Fibroblast of lung (primary cell): ENCODE measurements at places on chromosomes 7 and 10.
A peak's percentile ranks its signal among the peaks of the same experiment; 100 is the strongest.

DNA sequence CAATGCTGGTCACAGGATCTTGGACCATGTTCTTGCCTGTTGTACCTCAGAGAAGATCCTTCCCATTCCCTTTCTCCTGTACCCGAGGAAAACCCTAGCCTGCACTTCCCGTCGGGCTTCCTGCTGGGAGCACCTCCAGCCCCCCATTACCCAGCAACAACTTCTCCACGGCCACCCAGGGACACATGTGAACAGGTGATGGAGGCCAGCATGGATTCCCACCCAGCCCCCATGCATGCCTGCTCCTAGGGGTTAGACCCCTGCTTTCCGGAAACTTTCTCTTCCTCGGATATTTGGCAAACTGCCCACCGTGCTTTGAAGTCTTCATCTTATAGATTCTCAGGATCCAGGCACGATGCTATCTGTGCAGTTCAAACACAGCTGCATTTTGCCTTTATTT lies 67.3 kb downstream of the CALML3 start:
- DNase-seq = no peak

GRCh38 chr7:32221056-32221455 lies 150.8 kb upstream of the PDE1C start:
- DNase-seq = no peak

- DNase-seq = peak; percentile 52
Measured at GRCh38 chr7:47690902-47691558, 109.1 kb upstream of the TNS3 start.

DNA sequence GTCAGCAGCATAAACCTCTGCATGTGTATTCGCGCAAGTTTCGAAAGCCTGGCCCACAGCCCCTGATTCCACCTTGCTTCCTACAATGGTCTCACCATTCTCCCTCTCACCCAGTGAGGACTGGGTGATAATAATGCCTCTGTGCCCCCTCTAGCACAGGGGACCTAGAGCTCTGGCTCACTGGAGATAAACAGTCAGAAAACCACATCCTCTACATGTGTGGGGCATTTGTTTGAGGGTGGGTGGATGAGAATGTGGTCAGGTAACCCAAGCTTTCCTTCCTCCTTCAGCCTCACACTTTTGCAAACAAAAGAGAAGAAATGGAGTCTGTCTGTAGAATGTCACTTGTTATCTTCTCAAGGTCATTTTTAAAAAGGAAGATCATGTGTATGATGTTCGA lies 373.5 kb downstream of the KCNMA1 start:
- no peak for DNase-seq

- DNase-seq = no peak
Measured at GRCh38 chr10:34699904-34700517, 115.1 kb downstream of the PARD3 start.

DNA sequence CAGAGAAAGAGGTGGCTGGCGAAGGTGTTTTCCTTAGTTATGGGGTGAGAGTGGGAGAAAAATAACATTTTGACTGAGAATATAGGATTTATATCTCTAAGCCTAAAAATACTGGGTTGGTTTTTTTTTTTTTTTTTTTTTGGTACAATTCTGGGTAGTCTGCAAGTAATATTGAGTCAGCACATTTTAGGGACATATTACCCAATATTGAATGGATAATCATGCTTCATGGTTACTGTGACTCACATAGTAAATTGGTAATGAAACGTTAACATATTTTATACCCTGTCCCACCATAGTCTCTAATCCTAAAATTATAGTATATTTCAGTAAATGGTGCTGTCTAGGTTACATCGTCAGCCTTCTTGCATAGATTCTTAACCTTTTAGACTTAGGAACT lies 91.4 kb downstream of the TPST1 start:
- peak; percentile 36 for DNase-seq

DNA sequence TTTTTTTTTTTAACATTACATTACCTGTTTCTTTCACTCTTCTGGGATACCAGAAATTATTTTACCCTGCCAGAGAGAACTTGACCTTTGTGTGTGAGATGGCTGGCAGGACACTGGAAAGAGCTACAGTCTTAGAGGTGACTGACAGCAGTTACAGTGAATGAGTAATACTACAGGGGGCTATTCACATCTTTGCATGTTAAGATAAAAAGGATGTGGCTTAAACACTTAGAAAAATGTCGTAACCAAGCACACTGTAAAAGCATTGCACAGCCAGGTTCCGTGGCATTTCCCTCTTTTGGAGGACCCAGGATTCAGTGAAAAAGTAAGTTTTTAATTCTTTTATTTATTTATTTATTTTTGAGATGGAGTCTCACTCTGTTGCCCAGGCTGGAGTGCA lies 18.8 kb upstream of the TBC1D12 start:
- DNase-seq = no peak

DNA sequence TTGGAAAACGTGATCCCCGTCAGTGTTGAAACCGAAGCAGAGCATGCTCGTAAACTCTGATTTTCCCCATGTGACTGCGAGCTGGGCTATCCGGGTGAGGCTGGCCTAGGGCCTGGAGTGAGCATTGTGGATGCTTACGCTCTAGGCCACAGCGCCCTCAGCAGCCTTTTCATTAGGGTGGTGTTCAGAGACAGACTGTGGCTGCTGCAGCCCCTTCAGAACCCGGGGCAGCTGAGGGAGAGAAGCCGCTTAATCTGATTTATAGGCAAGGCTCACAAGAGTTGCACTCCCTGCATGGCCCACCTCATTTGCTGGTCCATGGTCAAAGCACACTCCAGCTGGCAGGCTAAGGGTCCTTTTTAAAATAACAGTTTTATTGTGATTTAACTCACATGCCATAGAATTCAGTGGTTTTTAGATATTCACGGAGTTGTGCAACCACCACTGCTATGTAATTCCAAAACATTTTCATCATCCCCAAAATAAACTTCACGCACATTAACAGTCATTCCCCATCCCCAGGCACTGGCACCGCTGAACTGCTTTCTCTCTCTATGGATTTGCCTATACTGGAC lies 72.5 kb downstream of the SYPL1 start:
- DNase-seq = peak; percentile 96

DNA sequence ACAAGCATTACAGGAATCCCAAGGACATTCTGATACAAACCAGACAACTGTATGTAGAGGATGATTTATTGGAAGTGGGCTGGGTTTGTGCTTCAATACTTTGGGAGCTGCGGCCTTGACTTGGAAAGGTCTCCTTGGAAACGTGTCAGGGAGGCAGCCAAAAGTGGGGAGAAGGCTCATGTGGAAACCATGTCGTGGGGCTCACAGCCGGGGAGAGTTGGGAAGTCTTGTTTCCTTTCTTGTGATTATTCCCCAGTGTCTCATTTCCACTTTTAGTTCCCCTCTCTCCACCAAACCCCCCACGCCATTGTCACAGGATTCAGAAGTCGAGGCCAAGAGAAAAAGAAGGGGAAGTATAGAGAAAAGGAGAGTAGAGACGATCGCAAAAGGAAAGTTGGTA lies 53.9 kb upstream of the SFMBT2 start:
- no peak for DNase-seq

DNA sequence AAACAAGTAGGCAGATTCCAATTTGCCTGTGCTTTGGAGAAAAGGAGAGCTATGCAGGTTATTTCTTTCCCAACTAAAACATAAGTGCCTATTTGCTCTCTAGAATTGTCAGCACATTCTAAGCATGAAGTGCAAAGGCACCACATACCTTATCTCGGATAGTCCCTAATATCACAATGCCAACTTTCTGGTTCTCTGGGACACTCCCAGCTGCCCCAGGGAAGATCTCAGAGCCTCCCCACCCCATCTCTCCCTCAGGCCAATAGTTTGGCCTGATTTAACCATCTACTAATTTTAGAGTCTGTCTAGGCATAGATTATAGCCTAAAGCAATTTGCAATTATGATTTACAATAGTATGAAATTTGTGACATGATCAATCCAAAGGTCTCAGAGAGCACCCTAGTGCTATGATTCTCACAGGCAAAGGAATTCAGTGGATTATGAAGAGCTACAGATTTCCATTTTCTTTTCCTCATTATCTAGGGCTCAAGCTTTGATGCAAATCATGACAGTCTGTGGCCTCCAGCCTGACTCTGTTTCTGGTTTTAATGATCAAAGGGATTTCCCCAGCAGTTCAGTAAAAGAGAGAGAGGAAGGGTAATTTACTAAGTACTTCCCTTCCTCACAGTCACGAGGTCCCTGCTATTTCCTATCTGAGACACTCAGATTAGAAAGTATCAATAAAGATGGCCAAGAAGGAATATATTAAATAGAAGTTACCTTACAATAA lies 29.0 kb upstream of the IL6 start:
- no peak for DNase-seq

DNA sequence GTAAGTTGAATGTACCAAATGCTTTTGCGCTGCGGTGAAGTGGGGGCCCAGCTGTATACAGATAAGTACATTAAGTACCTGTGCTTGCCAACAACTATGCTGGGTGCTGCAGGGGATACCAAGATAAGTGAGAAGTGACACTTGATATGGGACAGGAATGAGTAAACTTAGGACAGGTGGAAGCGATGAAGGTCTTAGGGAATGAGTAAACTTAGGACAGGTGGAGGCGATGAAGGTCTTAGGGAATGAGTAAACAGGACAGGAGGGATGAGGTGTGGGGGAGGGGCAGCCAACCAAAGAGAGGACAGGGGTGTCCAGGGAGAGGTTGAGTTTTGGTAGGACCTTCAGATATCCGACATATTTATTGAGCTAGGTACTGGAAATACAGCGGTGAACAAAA lies 1.4 kb downstream of the MDH2 start:
- no peak for DNase-seq

DNA sequence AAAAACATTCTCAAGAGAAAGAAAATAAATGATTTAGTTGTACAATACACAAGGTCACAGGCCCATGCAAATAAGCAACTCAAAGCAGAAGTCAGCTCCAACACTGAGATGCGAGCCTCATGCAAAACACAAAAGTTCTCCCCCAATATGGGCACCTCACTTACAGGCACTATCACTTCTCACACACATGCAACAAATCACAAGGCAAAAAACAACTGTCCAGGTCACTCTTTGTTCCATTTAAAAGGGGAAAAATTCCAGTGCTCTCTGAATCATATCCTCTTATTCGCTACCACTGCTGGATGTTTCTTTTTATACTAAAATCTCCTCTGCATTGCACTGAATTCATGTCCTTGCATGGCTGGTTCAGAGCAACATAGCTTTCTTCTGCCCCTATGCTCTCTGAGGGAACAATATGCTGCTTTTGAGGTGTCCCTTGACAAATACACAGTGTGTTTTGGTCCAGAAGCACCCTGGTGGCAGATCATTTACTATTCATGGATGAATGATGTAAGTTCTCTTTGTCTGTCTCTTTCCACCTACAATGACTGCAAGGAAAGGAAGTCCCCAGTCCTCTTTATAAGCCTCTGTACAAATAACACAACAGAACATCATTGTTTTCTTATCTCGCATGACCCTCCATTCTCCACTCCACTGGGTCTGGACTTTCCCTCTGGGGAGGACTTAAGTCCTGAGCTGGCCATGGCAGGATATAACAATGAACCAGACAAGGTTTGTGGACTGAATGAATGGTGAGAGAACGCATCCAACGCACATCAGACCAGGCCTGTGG lies 85.4 kb upstream of the GSDME start:
- no peak for DNase-seq

GRCh38 chr10:58892031-58892531 lies 284.4 kb upstream of the PHYHIPL start:
- DNase-seq = peak; percentile 44

- DNase-seq = no peak
Measured at GRCh38 chr10:10417671-10418070, 600.0 kb upstream of the CELF2 start.

GRCh38 chr10:108638225-108638624 lies 1285.1 kb downstream of the XPNPEP1 start:
- no peak for DNase-seq

DNA sequence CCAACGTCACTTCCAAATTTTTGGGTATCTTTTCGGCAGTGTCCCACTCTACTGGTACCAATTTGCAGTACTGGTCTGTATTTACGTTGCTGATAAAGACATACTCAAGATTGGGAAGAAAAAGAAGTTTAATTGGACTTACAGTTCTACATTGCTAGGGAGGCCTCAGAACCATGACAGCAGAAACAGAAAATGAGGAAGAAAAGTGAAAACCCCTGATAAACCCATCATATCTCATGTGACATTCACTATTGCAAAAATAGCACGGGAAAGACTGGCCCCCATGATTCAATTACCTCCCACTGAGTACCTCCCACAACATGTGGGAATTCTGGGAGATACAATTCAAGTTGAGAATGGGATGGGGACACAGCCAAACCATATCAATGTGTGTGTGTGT lies 364.0 kb upstream of the KCND2 start:
- no peak for DNase-seq

- DNase-seq = peak; percentile 94
Measured at GRCh38 chr7:132065193-132065988, 509.0 kb upstream of the PODXL start.

DNA sequence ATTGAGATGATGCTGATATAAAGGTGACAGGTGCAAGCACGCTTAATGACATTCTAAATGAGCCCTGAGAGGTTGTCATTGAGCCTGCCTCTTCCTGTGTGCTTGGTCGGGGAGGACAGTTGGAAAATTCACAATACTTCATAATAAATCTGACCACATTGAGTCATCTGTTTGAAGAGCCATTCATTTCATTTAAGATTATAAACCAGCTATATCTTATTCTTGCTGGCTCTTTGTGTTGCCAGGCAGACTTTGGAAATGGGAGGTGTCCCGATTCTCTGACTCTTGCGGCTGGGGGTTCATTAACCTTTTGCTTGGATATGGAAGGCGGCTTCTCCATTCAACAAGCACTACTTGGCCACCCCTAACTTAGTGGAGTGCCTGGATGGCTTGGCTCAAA lies 198.2 kb downstream of the FANK1 start:
- no peak for DNase-seq

DNA sequence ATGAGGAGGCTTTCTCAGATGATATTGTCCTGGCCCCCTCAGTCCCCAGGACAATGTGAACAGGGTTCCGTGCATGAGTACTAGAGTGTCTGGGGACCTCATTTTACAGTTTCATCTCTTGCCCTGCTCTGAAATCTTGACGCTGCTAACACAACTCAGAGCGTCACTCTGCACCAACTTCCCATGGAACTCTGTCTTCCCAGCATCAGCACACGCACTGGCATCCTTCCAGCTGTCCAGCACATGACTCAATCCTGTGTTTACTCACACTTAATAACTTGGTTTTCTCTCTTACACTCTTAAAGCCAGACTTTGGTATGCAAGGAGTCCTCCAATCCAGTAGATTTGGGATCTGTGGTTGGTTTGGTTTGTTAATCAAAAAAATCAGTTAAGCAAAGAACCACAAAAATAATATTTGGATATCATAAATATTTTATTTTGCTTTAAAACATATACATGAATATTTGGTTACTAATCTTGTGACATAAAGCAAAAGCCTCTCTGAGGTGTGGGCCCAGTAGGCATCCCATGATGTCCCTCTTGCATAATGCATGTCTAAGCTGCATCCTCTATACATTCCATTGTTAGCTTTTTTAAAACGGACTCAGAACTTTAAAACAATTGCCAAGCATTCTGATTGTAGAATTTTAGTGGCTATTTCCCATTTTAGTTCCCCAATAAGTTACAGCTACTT lies 131.0 kb downstream of the CXCL12 start:
- DNase-seq = peak; percentile 93

- no peak for DNase-seq
Measured at GRCh38 chr7:80609751-80610150, 28.7 kb upstream of the CD36 start.
